ENCODE measurements at places on chromosomes 16 and 17.
A peak's percentile ranks its signal among the peaks of the same experiment; 100 is the strongest.

- DNase-seq = peak; percentile 64
Measured at GRCh38 chr17:59785091-59785799, 77.8 kb downstream of the VMP1 start.

- no peak for DNase-seq
Measured at GRCh38 chr16:739560-740458, 988 bp downstream of the CIAO3 start.

DNA sequence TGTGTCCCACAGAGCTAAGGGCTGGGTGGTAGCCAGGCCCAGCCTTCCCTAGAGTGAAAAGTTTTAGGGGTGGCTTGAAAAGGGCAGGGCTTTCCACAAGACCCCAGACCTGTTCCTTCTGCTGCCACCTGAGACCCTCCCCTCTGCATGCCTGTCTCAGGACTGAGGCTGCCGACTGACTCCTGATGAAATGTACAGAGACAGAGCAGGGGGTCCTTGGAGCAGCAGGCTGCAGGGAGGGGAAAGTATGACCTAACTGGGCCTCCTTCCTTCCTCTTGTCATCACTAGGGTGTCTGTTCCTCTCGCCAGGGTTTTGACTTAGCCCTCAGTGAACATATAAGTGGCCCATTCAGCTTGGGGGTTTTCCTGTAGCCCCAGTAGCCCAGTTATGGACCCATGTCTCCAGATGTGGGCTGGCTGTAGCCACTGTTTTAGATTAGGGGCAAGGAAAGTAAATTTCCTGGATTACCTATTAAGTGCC lies 14.9 kb upstream of the NFATC3 start:
- DNase-seq = peak; percentile 24

DNA sequence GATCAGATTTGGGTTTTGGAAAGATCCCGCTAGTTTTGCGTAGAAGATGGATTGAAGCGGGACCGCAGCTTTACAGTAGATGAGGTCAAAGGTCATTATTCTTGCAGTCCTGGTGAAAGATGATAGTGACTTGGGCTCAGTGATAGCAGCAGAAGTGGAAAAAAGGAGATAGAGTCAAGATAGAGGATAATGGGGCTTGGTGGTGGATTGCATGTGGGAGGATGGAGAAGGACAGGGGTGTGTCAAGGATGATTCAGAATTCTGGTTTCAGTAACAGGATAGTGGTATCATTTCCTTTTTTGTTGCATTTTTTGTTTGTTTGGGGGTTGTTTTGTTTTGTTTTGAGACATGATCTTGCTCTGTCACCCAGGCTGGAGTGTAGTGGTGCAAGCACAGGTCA lies 28.7 kb downstream of the CHD9NB start:
- no peak for DNase-seq

DNA sequence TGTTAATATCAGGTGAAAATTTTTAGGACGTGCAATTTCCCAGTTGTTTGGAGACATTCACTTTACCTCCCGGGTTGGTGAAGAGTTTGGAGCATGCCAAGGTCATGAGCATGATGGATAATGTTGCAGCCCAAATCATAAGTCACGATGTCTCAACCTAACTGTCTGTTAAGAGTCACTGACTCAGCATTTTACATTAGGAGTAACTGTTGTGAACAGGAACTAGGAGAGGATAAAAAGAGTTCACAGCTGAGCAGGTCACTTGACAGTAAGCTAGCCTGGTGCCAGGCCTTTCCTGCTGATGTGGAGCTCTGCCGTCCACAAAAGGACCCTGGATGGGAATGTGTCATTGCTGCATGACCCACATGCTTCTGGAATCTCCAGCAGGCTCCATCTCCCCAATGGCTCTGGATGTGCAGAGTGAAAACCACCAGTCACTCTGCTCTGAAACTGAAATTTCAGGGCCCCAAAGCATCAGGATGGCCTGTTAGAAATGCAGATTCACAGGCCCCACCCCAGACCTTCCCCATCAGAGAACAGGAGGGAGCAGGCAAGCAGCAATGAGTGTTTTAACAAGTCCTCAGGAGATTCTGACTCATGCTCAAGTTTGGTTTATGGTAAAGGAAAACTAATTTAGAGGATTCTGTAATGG lies 371.6 kb upstream of the MAF start:
- DNase-seq = peak; percentile 12

DNA sequence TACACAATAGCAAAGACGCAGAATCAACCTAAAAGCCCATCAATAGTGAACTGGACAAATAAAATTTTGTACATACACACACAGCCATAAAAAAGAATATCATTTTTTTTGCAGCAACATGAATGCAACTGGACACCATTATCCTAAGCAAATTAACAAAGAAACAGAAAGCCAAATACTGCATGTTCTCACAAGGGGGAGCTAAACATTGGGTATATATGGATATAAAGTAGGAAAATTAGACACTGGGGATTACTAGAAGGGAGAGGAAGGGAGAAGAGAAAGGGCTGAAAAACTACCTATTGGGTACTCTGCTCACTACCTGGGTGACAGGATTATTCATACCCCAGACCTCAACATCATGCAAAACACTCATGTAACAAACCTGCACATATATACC lies 28.2 kb downstream of the ADAMTS18 start:
- DNase-seq = peak; percentile 11

DNA sequence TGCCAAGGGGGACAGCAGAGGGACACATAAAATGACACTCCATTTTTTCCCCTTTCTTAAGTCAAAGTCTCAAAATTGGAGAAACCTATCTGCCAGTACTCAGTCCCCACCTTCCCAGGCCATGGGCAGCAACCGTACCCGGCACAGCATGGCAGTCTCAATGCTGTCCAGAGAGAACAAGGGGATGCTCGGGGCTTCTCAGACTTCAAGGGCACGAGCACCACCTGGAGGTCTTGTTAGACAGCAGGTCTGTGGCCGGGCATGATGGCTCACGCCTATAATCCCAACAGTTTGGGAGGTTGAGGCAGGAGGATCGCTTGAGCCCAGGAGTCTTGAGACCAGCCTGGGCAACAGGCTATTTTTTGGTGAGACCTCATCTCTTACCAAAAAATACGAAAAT lies 3.2 kb downstream of the DNAH17 start:
- no peak for DNase-seq

GRCh38 chr16:4787068-4787467 lies 1.1 kb downstream of the SEPTIN12 start:
- DNase-seq = no peak

DNA sequence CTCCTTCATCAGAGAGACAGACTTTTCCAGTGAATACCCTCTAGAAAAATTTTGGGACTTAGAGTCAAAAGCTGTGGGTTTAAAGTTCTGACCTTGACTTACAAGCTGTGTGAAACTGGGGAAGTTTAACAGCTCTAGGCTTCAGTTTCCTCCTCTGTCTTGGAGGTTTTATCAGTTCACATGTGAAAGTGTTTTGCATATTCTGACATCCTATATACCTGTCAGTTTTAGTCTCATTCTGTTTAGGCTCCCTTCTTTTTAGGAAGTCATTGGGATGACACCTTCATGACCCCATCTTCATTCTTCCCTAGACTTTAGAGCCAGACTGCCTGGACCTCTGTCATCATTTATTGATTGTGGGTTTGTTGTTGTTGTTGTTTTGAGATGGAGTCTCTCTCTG lies 44.4 kb downstream of the YPEL2 start:
- DNase-seq = no peak

DNA sequence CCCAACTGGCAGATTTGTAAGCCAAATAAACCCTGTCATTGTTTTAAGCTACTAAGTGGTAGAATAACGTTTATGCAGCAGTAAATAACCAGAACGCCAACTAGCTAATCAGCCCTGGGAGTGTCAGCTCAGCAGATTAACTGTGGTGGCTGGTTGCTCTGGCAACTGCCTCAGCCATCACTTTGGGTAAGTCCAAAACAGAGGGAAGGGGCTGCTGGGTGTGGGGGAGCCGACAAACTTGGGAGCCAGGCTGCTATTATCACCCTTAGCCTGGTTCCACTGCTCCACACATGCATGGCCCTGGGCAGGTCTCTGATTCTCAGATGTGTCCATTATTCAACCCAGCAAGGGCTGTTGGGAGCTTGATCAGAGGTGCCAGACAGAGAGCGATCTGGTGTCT lies 22.2 kb upstream of the RHOT1 start:
- no peak for DNase-seq

DNA sequence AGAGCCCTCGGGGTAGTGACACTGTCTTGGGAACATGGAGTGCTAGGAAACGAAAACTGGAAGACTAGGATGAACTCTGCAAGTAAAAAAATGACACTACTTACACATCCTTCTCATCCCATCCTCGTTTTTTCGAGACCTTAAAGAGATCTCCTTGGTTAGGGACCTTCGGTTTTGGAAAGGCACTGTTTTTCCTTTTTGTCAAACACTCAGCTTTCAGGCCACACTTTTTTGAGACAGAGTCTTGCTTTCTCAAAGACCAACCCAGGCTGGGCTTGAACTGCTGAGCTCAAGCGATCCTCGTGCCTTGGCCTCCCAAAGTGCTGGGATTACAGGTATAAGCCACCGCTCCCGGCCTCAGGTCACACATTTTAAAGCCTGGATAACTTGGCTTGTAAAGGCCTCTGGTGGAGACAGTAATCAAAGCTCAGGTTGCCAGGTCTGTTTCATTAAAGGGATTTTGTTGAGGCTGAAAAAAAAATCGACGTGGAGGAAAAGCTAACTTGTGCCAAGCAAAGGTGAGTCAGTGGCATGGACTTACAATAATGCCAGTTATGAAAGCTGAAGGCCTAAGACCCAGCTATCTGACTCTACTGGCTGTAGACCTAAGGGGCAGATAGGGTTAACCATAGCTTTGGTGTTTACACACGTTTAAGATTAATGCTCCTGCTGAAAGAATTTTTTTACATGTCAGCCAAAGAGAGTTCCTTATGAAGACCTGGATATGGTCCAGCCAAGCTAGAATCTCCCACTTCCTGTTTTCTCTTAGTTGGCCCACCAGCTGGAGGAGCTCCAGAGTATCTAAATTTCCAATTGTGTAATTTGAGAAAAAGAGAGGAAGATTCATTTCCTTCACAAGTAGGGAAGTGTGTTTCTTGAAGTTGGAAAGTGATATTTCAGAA lies 823 bp downstream of the NBR1 start:
- DNase-seq = peak; percentile 79

GRCh38 chr16:68227850-68228553 lies 7.9 kb downstream of the ESRP2 start:
- DNase-seq = no peak

GRCh38 chr16:67976205-67976604 lies 4.1 kb downstream of the DPEP3 start:
- DNase-seq = no peak

DNA sequence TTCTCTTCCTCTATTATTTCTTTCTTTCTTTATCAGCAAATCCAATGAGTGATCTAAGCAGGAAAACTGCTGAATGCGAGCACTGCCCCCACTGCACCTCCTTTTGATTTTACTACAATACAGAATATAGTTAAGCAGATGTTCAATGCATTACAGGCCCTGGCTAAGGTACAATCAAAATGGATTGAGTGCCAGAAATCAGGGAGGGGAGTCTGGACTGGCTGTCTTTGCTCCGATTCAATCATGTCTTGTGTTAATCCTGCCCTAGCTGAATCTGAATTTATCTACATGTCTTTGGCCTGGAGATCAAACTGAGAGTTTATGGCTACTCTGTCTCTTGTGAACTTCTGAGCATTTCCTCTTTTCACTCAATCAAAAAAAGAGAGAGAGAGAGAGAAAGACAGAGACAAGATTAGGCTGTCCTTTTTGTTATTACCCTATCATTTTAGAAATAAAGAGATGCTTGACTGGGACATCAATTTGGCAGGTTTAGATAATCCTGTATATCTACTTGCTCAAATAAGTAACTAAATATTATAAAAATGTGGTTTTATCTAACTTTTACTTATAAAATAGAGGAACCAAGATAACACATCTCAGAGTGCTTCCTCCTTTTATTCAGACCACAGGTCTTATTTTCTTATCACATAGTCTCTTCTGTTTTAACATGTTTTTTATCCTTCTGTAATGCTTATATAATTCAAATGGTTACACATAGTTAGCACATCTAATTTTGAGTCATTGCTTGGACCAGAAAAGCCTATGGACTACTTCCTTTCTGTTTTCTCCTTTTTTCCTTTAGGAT lies 656.2 kb downstream of the KCNJ2 start:
- no peak for DNase-seq

DNA sequence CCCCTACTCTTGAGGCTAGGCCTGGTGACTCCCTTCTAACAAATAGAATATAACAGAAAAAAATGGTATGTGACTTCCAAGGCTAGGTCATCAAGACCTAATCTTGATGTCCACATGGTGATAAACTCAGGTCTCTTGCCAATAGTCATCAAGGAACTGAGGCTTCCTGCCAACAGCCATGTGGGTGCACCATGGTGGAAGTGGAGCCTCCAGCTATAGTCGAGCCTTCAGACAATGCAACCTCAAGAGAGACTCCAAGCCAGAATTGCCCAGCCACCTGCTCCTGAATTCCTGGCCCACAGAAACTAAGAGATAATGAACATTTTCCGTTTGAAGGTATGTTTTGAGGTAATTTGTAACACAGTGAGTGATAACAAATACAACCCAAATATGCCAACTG lies 55.9 kb upstream of the SREBF1 start:
- no peak for DNase-seq

- DNase-seq = no peak
Measured at GRCh38 chr16:67685388-67686112, 18.9 kb downstream of the C16orf86 start.

DNA sequence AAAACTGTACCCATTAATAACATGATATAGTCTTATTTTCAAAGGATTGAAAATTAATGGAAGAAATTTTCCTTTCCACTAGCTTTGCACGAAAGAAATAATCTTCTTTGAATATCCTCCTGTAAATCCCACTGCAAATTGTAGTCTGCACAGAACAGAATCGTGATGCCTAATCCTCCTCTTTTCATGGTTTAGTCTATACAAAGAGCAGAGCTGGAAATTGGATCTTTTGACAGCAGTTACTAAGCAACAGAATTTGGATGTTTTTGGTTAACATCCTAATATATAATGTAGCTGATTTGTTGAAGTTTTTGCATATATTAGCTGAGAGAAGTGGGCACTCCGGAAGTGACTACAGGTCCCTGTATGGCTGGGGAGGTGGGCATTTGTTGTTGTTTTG lies 98.6 kb downstream of the WNT3 start:
- no peak for DNase-seq

Data from NB4 (cell line).